BE2C (cell line): ENCODE measurements at places on chromosomes 3 and 15.

- peak; percentile 78 for DNase-seq
Measured at GRCh38 chr3:98788651-98789050, 25.5 kb downstream of the ST3GAL6 start.

DNA sequence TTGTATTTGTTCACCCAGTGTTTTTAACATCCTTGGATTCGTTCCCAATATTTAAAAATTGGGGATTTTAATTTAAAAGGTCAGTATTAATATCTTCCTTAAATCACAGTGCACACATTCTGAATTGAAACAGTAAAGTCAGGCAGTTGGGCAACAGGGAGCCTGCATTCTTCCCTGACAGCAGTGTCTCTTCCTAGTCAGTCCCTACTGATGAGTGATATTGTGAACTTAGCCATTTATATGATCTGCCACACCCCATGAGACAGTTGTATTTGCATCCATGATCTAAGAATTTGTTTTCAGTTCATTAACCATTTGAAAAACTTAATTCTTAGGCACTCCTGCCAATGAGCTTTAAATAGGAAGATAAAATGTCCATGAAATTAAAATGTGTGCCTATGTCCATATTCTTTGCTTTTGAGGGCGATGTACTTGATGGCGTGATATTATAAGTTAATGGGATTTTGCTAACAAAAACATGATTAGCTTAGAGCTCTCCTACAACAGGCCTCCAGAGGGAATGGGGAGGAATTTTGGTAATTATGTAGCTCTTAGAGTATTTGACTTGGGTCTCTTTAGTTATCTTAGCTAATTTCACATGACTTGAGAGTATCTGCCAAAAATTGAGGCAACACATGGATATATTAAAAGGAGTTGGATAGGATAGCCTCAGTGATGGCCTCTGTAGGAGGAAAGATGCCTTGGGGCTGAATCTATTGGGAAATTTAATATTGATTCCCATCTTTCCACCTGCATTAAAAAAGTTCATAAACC is 219.3 kb downstream of the PTPRG start:
- DNase-seq: no peak

DNA sequence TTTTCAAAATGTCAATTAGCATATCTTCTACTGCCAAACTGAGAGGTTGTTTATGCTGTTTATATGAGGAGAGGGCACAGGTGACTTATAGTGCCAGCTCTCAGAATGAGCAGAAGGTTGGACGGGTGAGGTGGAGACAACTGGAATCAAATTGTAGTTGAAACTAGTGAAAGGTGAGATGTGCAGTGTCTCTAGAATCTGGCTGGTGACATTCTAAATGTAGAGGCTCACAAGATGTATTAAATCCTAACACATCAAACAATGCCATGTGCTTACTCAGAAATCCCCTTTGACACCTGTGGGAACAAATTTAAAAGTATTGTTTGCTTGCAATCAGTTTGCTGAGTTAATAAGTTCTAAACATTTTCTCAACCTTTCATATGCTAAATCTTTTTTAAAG is 40.8 kb downstream of the CRYBG3 start:
- DNase-seq: no peak

DNA sequence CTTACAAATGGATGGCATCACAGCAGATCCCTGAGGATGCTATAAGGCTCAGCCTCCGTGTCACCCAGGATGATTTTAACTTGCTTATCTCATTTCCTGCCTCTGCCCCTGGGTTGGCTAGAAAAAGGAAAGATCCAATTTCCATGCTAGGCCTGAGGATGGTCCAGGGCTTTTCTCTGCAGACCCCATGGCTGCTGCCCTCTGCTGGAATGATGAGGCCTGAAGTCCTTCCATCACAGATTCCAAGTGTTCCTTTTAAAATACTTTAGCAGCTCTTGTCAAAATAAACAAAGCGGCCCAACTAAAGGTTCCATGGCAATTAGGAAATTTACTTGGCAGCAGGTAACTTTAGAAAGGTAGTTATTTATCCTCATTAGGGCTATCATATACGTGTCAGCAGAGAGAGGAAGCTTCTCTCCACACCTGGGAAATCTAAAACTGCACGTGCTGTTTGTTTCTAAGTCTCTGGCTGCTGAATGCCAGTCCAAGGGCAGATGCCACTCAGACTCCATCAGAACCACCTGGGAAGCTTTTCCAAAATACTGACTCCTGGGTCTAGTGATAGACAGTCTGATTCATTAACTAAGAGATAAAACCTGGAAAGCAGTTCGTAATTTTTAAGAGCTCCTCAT is 401.9 kb upstream of the IL12A start:
- peak; percentile 47 for DNase-seq

DNA sequence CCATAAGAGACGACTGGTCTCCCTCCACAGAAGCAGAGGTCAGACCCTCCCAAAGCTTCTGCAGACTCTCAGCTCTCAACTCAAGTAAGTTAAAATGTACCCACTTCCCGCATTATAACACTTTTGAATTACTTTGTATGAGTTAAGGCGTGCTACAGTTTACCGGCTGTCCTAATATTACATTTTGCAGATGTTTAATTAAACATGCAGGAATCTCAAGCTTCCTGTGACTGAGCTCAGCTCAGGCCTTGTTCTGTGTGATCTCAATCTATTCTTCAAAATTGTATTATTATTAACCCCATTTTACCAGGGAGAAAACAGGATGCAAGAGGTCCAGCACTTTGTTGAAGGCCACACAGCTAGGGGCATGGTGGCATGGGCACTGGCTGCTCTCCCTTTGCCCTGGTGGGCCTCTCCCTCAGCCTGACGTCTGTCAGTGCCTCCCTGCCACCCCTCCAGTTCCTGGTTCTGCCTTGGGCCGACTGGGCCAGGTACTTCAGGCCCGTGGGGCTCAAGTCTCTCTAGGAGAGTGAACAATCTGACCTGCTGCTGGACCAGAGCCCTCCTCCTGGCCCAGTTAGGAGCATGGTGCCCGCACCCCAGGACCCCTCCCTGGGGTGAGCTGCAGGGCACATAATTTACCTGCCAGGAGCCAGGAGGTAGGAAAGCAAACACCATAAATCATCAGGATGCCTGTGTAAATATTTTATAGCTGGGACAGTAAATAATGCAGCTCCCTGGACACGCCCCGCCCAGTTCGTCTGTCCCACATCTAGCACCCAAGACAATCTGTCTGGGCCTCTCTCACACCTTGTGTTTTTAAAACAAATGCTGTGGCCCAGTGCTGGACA is 14.9 kb upstream of the RFT1 start:
- no peak for DNase-seq

DNA sequence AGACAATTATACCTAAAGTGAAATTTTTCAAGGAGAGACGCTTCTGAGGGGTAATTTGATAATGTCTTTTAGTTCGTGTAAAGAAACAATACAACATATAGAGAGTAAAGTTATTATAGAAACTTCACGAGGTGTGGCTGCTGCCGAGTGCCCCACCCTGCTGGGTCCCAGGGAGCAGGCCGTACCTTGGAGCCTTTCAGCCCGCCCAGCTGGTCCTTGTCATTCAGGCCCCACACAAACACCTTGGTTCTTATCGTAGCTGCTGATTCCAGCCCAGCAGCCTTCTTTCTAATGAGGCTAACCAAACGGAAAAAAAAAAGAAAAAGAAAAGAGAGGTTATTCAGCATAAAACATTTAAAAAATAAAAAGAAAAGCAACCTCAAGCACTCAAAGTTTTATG is 83.1 kb upstream of the OCA2 start:
- no peak for DNase-seq

DNA sequence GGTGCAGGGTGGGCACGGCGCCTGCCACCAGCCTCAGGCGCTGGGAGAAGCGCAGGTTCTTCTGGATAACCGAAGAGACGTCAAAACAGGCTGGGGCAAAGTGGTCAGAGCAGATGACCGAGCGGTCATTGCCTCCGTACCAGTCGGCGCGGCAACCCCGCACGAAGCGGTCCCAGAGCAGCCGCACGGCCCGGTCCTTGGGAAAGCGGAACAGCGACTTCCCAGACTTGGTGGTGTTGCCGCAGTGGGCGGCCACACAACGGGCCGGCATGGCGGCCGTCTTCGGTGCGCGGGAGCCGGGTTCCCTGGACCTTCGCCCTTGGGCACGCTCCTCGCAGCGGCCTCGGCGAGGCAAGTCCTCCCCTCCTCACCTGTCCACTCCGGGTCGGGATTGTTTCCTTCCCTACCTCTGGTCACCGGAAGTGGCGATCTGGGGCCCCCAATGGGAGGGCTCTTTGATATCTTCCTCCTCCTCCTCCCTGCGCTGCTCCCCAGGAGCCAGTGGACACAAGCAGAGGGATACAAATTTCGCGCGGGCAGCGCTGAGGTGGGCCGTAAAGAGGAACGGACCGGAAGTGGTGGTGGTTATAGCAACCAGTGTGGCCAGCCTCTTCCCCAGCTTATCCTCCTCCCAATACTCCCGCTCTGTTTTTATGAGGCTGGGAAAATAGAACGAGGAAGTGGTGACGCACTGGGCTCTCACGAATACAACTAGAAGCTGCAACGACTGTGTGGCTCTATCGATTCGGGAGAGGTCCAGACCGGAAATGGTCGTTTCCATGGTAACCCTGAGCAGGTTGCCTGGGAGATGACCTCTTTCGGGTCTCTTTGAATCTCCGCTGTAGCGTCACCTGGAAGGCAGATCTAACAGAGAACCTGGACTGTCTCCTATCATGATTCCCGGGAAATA is at the start of the genes LRRC49 and THAP10:
Gene LRRC49 (plus strand): TSS at position 825 of the 910 bp plus-strand sequence. CDS start 69 bp downstream, at position 894.
Gene THAP10 (minus strand): TSS at position 432 of the 910 bp plus-strand sequence. CDS start 161 bp downstream, at position 271.
- peak; percentile 91 for DNase-seq

DNA sequence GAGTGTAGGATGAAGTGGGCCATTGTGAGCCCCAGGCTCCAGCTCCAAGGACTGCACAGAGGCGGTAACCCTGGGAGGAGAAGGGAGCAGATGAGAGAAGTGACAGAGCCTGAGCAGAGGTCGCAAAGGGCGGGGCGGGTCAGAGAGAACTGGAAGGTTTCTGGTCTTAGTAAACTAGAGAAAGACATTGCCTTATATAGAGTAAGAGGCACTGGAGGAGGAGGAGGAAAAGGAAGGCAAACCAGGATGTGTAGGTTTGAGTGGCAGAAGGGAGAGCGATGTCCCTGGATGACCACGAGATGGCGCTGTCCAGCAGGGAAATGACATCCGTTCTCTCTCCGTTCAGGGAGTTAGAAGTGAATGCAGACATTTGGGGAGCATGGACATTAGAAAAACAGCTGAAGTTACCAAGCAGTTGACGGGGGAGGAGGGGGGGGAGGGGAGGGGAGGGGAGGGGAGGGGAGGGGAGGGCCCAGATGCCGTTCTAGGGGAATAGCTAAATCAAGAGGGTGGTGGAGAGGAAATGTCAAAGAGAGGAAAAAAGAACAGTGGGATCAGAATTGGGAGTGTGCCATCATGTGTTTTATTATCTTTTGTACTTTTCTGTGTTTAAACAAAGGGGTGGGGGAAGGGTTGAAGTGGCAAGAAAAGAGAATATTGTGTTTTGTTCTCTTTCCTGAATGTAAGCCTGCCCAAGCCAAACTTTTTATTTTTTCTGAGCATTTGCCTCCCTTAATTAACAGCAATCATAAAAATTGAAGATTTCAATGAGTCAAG is 48.8 kb downstream of the STARD5 start:
- peak; percentile 67 for DNase-seq

DNA sequence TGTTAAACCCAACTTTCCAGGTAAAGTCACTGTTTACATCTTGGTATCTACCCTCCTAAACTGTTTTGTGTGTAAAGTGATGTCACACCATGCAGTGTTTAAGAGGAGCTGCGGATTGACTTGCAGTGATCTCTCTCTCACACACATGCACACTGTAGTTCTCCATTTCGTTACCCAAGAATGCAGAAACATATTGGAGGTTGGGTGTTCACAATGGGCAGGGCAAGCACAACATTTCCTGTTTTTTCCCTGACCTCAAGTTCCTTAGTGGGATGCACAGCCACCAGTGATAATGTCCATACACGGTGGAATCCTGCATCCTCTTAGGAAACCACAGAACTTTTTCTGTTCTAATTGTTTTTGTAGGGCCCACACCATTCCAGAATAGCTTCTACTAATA is 85.3 kb upstream of the CFAP20DC start:
- DNase-seq: no peak

DNA sequence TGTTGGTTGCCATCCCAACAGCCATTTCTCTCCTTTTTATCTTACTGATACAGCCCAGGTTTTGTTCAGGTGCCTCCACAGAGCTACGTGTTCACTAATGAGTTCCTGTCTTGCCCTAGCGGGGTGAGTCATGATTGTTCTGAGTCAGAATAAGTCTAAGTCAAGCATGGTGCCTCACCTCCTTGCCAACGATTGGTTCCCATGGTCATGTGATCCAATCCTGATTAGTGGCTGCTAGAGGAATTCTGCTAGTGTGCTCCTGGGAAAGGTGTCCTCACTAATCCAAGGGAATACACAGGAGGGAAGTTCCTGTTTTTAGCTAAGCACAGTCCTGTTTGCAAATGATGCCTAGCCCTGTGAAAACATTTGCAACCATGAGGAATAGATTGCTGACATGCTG is 99.8 kb downstream of the NSUN3 start:
- DNase-seq: peak; percentile 41

GRCh38 chr3:31442755-31443154 is 90.0 kb upstream of the STT3B start:
- DNase-seq: no peak

- no peak for DNase-seq
Measured at GRCh38 chr3:169345662-169346331, 317.7 kb downstream of the MECOM start.

DNA sequence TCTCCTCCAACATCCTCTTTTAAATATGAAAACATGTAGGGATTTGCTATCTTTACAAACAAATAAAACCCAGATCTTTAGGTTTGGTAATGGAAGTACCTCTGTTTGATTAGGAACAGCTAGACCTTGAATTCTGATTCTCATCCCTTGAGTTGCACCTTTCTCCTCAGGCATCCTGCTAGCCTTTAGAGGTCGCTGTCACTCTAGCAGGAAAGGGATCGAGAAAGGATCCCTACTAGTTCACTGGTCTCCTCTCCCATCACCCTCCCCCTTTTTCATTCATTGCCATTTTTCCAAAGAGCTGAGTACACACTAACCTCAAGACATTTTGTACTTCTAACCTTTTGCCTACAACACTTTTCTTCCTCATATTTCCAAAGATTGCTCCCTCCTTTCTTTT is 569.8 kb downstream of the RBMS3 start:
- no peak for DNase-seq

DNA sequence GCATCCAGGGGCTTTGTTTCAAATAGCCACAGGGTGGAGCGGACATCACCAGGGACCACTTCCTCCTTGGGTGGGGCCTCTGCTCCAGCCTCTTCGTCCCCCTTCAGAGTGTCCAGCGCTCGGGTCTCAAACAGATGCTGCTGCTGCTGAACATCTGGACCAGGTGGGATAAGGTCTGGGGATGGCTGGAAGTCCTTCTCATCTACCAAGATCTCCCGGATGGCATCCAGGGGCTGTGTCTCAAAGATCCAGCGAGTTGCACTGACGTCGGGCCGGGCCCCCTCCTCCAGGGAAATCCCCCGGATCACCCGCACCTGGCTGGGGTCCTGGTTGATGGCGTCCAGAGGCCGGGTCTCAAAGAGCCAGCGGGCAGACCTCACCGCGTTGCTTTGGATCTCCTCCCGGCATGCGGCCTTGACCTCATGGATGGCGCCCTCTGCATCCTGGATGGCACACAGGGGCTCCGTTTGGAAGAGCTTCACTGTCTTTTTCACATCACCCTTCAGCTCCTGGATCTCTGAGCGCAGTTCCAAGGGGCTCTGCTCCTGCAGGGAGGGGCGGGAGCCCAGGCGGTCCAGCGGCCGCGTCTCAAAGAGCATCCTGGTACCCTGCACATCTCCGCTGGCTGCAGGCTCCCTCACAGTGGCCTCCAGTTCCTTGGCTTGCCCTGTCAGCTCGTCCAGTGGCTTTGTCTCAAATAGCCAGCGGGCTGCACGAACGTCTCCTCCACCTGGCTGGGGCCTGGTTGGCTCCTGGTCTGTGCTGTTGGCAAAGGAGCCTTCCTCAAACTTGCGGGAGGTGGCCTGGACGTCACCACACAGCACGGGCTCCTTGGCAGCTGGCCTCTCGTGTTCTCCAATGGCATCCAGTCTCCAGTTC is 3.9 kb downstream of the XIRP1 start:
- DNase-seq: no peak

- DNase-seq: no peak
Measured at GRCh38 chr3:184358124-184358767, 3.2 kb downstream of the CLCN2 start.
